Upper lobe of right lung (tissue), 1 donor: ENCODE measurements at places on chromosomes 7 and 10. TPM values are rescaled to one million over a fixed set of nuclear protein-coding genes. Genes with fewer than 3 reads are reported as not detected.

DNA sequence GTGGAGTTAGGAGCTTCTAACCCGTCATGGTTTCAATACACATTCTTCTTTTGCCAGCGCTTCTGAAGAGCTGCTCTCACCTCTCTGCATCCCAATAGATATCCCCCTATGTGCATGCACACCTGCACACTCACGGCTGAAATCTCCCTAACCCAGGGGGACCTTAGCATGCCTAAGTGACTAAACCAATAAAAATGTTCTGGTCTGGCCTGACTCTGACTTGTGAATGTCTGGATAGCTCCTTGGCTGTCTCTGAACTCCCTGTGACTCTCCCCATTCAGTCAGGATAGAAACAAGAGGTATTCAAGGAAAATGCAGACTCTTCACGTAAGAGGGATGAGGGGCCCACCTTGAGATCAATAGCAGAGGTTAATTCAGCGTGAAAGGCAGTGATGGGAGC lies 22.4 kb downstream of the PRSS2 start:
- H3K4me3 ChIP-seq = no peak overlapping the region
- no peaks in the 10 kb centered on the region for H3K36me3 ChIP-seq
- DNase-seq = no peak
- peaks cover 36% of the 10 kb centered on the region for H3K27me3 ChIP-seq
- peaks cover 15% of the 10 kb centered on the region for H3K4me1 ChIP-seq

DNA sequence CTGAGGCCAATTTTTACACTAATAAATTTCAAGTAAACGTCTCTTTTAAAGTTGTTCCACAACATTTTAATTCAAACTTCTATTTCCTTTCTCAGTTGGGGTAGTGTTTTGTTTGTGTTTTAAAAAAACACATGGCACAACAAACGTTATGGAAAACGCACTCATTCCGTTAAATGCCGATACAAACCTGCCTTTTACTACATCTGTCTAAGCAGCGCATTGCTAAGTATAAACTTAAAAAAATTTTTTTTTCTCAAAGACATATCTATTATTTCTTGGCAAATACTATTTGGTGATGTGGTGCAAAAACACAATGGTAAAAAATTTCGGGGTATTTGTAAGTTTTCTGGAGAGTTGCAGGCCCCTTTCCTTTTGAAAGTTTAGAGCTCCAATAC lies 1.4 kb downstream of the SKIDA1 start:
- H3K36me3 ChIP-seq = no peaks in the 10 kb centered on the region
- peaks cover 7% of the 10 kb centered on the region for H3K4me1 ChIP-seq
- peaks cover 5% of the 10 kb centered on the region for H3K27me3 ChIP-seq
- peak overlapping the region; percentile 98 for H3K27ac ChIP-seq
- DNase-seq = no peak
- peak overlapping the region; percentile 84 for H3K4me3 ChIP-seq

GRCh38 chr10:80156216-80156615 lies 23.7 kb downstream of the PLAC9 start:
- H3K27ac ChIP-seq = no peak overlapping the region
- no peak for DNase-seq
- H3K4me3 ChIP-seq = no peak overlapping the region
- H3K36me3 ChIP-seq = peaks cover 98% of the 10 kb centered on the region
- H3K27me3 ChIP-seq = no peaks in the 10 kb centered on the region

Gene ANAPC16
- total RNA-seq = 118 TPM

DNA sequence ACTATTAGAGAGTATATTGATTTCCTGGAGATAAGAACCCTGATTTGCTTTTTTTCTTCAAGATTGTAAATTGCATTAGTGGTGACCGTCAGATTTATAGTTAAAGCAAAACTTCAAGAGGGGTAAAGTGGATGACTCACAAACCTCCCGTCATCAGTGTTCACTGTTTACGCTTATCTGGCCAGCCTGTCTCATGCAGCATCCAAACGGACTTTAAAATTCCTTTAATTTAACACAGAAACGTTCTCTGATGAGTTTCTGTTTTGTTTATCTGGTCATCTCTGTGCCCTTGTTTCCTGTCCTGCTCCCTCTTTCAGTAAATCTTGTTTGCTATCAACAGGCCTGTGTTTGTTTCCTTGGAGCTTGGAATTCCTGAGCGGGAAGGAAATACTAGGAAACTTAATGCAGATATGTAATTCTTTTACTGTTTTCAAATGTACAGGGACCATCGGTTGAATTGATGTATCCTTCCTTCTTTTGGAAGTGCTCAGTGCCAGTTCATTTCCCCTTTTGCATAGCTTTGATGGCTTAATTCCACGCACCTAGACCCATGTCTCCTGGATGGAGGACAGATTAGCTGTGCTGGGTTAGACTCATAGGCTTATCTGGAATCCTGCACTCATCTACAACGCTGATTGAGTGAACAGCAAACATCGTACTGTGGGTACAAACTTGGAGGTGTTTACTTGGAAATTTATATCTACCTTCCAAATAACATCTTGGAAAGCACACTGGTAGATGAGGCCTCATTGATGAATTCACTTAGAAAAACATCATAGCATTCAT lies 21.3 kb downstream of the PTPRE start:
- no peak overlapping the region for H3K4me3 ChIP-seq
- no peaks in the 10 kb centered on the region for H3K36me3 ChIP-seq
- no peak overlapping the region for H3K27ac ChIP-seq
- H3K4me1 ChIP-seq = peaks cover 30% of the 10 kb centered on the region
- DNase-seq = no peak

Gene TNPO3
- total RNA-seq = 31.1 TPM

DNA sequence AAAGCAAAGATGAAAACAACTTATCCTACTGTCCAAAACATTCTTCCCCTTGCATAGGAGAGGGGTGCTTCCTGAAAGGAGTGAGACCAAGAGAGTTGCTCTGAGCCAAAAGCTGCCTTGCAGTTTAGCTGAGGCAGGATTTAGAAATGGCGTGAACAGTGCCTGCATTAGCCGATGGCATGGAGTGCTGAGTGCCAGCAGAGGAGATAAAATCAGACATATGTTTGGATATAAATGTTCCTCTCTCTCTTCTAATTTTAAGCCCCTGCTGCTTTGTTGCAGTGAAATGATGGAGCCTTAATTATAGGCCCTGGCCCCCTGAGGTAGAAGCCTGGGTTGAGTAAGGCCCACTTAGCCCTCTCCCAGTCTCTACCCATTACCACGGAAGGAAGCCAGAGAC lies 7.1 kb downstream of the LRRC4 start:
- H3K27me3 ChIP-seq = no peaks in the 10 kb centered on the region
- H3K27ac ChIP-seq = no peak overlapping the region
- H3K4me1 ChIP-seq = peaks cover 14% of the 10 kb centered on the region
- peaks cover 5% of the 10 kb centered on the region for H3K36me3 ChIP-seq
- H3K4me3 ChIP-seq = no peak overlapping the region

Gene ASB10
- total RNA-seq = not detected

Gene PLXDC2
- 129 TPM for total RNA-seq

- H3K4me1 ChIP-seq = no peaks in the 10 kb centered on the region
- H3K27ac ChIP-seq = no peak overlapping the region
- no peak for DNase-seq
- no peak overlapping the region for H3K4me3 ChIP-seq
These were observed 24.6 kb downstream of the H2AZ2 start for GRCh38 chr7:44823255-44823781.

DNA sequence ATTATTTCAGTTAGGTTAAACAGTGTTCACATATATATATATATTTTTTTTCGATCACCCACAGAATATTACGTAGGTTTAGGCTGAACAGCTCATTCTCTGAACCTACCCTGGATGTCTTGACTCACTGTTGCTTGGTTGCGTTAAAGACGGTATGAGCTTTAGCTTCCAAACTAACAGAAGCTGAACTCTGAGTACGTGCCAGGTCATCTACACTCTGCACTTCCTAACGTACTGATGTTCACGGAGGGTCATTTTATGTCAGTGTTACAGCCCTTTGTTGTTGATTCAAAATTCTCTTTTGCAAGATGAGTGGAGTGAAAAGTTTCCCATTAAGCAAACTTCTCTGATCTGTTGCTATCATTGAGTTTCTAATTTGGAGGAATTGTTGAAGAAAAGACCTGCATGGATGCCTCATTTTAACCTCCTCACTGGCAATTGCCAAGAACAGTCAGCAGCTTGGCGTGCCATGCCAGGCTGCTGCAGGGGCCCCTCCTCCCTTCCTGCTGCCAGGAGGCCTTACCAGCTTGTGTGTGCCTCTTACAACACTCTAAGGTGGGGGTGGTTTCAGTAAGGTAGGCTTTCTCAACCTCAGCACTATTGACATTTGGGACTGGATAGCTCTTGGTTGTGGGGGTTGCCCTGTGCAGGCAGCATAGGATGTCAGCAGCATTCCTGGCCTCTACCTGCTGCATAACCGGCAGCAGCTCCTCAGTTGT lies 44.3 kb downstream of the INSYN2A start:
- H3K4me3 ChIP-seq = no peak overlapping the region
- no peaks in the 10 kb centered on the region for H3K27me3 ChIP-seq
- DNase-seq = peak; percentile 84
- peaks cover 8% of the 10 kb centered on the region for H3K4me1 ChIP-seq
- no peaks in the 10 kb centered on the region for H3K36me3 ChIP-seq

Gene KIAA1549
- 5.7 TPM for total RNA-seq

DNA sequence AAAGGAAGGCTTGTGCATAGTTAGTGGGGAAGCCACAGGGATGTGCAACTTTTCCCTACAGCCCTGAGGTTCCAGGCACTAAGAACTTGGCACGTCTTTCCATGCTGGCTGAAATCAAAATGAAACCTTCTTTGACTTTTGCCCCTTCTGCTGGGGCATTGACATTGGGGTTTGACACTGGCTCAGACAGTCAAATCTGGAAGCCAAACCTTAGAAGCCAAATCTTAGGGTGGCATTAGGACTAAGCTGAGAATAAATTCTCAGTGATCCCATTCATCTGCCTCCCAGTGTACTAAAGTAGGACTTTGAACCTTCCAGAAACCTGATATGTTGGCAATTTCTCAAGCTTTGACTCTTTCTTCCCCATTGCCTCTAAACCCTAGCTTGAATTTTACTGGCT lies 31.3 kb upstream of the INSYN2A start:
- H3K27me3 ChIP-seq = no peaks in the 10 kb centered on the region
- H3K4me3 ChIP-seq = no peak overlapping the region
- no peaks in the 10 kb centered on the region for H3K4me1 ChIP-seq
- no peaks in the 10 kb centered on the region for H3K36me3 ChIP-seq
- H3K27ac ChIP-seq = no peak overlapping the region

DNA sequence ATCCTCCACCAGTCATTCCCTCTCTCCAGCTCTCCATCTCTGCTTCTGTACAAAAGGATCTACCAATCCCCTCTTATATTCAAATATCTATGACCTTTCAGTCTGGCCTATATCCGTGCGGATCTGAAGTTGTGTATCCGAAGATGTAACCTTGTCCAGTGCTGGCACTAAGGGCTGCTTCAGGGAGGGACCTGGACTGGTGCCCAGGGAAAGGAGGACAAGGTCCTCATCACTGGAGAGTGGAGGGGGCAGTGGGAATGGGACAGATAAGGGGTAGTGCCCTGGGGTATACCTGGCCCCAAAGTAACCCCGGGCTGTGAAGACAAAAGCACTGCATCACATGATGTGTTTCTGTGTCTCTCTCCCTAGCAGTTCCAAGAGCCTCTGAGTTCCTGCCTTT lies 1.8 kb downstream of the TMEM225B start:
- H3K27me3 ChIP-seq = no peaks in the 10 kb centered on the region
- no peak overlapping the region for H3K27ac ChIP-seq
- H3K4me3 ChIP-seq = no peak overlapping the region
- DNase-seq = no peak

DNA sequence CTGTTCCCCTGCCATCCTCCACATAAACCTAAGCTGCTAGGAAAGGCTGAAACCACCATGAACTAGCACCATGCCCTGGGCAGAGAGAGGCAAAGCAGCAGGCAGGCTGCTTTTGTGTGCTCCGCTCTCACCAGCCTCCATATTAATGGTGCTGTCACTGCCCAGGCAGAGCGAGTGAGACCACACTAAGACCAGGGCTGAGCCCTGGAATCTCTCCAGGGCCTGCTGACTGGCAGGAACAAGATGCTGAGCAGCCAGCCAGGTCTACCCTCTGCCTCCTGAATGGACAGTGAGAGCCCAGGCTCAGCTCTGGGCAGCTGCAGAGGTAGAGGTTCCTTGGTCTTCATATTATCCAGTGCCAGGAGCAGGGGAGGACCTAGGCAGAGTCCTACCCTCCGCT lies 1.6 kb upstream of the CRHR2 start:
- H3K27ac ChIP-seq = no peak overlapping the region
- H3K4me1 ChIP-seq = peaks cover 17% of the 10 kb centered on the region
- H3K4me3 ChIP-seq = no peak overlapping the region

- H3K4me3 ChIP-seq = no peak overlapping the region
- H3K4me1 ChIP-seq = no peaks in the 10 kb centered on the region
- no peak for DNase-seq
- no peak overlapping the region for H3K27ac ChIP-seq
These were observed 1.1 kb downstream of the AZGP1 start for GRCh38 chr7:99974681-99975080.

Gene NPFFR1
- 1.1 TPM for total RNA-seq

Gene UTF1
- not detected for total RNA-seq

DNA sequence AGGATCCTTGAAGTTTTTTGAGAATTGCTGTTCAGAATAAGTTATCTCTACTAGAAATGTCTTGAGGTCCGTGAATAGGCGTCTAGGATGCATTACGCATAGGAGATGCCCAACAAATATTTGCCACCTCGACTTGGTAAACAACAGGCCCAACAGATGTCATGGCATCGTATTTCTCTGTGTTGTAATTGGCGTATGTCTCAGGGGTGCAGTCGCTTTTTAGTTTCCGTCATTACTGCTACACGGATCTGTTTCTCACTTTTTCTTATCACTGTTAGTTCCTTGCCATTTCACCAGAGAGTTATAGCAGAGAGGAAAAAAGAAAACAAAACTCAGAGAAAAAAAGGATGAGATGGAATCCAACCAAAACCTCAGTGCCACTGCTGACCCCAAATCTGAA lies 73.0 kb upstream of the SFMBT2 start:
- H3K27me3 ChIP-seq = no peaks in the 10 kb centered on the region
- H3K4me1 ChIP-seq = peaks cover 16% of the 10 kb centered on the region
- no peak for DNase-seq

- DNase-seq = no peak
- no peaks in the 10 kb centered on the region for H3K27me3 ChIP-seq
- no peaks in the 10 kb centered on the region for H3K4me1 ChIP-seq
- H3K27ac ChIP-seq = no peak overlapping the region
- H3K4me3 ChIP-seq = no peak overlapping the region
These were observed 83.8 kb downstream of the CTNNA3 start for GRCh38 chr10:67612176-67612575.

DNA sequence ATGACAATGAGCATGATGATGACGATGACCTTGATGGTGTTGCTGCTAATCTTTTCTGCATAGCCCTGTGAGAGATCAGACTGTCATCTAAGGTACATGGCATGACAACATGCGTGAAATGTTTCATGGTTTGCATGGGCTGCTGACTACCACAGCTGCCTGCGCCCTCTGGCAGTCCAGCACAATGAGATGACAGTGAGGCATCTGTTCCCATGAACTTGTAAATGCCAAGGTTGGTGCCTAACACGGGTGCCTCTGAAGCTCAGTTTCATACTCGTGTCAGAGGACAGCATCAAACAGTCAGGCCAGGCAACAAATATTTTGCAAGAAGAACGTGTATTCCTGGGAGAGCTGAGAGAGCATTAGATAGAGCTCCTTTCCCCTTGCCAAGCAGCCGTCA lies 122.0 kb upstream of the PRKCQ start:
- no peak overlapping the region for H3K27ac ChIP-seq
- H3K4me3 ChIP-seq = no peak overlapping the region
- no peaks in the 10 kb centered on the region for H3K27me3 ChIP-seq
- no peak for DNase-seq

Gene GTF2IRD2
- 22.2 TPM for total RNA-seq

Gene GATA3
- total RNA-seq = 3.2 TPM

Gene DIP2C
- total RNA-seq = 17.3 TPM

Gene ANKRD7
- not detected for total RNA-seq
